ENCODE measurements at places on chromosomes 16 and 17. TPM values are rescaled to one million over a fixed set of nuclear protein-coding genes. Genes with fewer than 3 reads are reported as not detected.

- H3K27me3 ChIP-seq = no peaks in the 10 kb centered on the region
- no peaks in the 10 kb centered on the region for H3K36me3 ChIP-seq
- H3K4me1 ChIP-seq = no peaks in the 10 kb centered on the region
- DNase-seq = no peak
- H3K27ac ChIP-seq = no peak overlapping the region
Observed at GRCh38 chr17:9538626-9539025, 37.0 kb downstream of the STX8 start.

DNA sequence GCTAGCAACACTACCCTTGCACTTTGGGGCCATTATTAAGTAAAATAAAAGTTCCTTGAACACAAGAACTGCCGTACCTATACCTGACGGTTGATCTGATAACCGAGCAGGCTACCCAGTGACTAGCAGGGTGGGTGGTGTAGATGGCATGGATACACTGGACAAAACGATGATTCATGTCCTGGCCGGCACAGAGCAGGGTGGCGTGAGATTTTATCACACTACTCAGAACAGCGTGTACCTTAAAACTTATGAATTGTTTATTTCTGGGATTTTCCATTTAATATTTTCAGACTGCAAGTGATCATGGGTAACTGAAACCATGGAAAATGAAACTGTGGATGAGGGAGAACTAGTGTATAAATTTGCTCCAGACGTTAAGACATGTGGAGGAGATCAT lies 41.0 kb upstream of the MSI2 start:
- H3K4me1 ChIP-seq = peaks cover 8% of the 10 kb centered on the region
- H3K4me3 ChIP-seq = no peak overlapping the region
- no peak for DNase-seq
- no peaks in the 10 kb centered on the region for H3K27me3 ChIP-seq
- H3K27ac ChIP-seq = no peak overlapping the region

DNA sequence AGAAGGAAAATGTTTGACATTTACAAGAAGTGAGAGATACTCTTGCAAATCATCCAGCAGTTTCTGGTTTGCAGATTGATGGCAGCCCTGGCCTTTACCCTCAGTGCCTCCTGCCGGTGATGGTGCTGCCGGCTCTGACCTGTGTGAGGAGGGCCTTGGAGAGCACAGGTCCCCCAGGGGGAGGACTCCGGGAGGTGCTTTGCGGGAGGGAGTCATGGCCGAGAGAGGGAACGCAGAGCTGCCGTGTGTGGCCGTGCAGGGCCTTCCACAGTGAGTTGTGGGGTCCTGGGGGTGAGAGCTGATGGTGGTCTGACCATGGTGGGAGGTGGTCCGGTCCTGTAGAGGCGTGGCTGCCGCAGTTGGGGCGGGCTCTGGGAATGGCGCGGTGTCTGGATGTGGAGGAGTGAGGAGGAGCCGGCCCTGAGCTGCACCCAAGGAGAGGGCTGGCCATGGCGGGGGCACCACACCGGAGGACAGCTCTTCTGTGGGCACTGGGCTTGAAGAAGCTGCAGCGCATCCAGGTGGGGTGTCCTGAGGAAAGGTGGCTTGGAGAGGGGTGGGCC lies 28.0 kb upstream of the ZNF750 start:
- H3K27me3 ChIP-seq = no peaks in the 10 kb centered on the region
- H3K4me1 ChIP-seq = peaks cover 56% of the 10 kb centered on the region
- H3K4me3 ChIP-seq = no peak overlapping the region
- H3K36me3 ChIP-seq = peaks cover 19% of the 10 kb centered on the region
- no peak overlapping the region for H3K27ac ChIP-seq
- no peak for DNase-seq

DNA sequence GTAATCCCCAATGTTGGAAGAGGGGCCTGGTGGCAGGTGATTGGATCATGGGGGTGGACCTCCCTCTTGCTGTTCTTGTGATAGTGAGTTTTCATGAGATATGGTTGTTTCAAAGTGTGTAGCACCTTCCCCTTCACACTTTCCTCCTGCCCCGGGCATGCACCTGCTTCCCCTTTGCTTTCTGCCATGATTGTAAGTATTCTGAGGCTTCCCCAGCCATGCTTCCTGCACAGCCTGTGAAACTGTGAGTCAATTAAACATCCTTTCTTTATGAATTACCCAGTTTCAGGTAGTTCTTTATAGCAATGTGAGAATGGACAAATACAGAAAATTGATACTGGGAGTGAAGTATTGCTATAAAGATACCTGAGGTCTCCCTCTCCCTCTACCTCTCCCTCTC lies 29.4 kb downstream of the RNF112 start:
- H3K4me3 ChIP-seq = no peak overlapping the region
- no peak for DNase-seq
- no peaks in the 10 kb centered on the region for H3K4me1 ChIP-seq
- H3K27ac ChIP-seq = no peak overlapping the region
- no peaks in the 10 kb centered on the region for H3K27me3 ChIP-seq
- no peaks in the 10 kb centered on the region for H3K36me3 ChIP-seq

- no peaks in the 10 kb centered on the region for H3K36me3 ChIP-seq
- no peaks in the 10 kb centered on the region for H3K4me1 ChIP-seq
- H3K27me3 ChIP-seq = no peaks in the 10 kb centered on the region
- DNase-seq = no peak
Observed at GRCh38 chr17:52388941-52389340, 230.4 kb upstream of the CA10 start.

GRCh38 chr17:49664706-49665211 lies 13.1 kb downstream of the SPOP start:
- DNase-seq = no peak
- no peak overlapping the region for H3K27ac ChIP-seq
- H3K4me3 ChIP-seq = no peak overlapping the region
- H3K36me3 ChIP-seq = no peaks in the 10 kb centered on the region
- H3K27me3 ChIP-seq = no peaks in the 10 kb centered on the region
- H3K4me1 ChIP-seq = peaks cover 10% of the 10 kb centered on the region

DNA sequence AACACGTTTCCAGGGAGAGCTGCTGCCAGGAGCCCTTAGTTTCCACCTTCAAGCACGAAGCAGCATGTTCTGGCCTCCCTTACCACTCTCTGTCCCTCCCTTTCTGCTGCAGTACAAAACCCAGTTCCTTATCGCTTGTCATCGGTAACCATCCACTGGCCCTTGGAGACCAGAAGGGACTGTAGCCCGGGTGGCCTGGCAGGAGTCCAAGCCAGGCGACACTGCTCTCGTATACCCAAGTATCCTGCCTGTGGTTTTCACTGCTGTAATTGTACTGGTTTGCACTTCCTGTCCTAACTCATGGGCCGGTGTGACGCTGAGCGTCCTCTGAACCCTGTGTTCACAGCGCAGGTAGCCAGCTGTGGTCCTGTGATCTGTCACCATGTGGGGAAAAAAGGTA lies 81.1 kb downstream of the MAF start:
- no peak overlapping the region for H3K27ac ChIP-seq
- no peaks in the 10 kb centered on the region for H3K27me3 ChIP-seq
- H3K4me1 ChIP-seq = no peaks in the 10 kb centered on the region
- H3K36me3 ChIP-seq = no peaks in the 10 kb centered on the region
- DNase-seq = no peak

MYOCD gene
- 0.85 TPM for total RNA-seq

GRCh38 chr17:45284176-45285140 lies 22.6 kb upstream of the SPATA32 start:
- H3K36me3 ChIP-seq = peaks cover 79% of the 10 kb centered on the region
- H3K27ac ChIP-seq = no peak overlapping the region
- H3K4me3 ChIP-seq = no peak overlapping the region
- H3K4me1 ChIP-seq = peaks cover 28% of the 10 kb centered on the region

SMIM36 gene
- not detected for total RNA-seq

DNA sequence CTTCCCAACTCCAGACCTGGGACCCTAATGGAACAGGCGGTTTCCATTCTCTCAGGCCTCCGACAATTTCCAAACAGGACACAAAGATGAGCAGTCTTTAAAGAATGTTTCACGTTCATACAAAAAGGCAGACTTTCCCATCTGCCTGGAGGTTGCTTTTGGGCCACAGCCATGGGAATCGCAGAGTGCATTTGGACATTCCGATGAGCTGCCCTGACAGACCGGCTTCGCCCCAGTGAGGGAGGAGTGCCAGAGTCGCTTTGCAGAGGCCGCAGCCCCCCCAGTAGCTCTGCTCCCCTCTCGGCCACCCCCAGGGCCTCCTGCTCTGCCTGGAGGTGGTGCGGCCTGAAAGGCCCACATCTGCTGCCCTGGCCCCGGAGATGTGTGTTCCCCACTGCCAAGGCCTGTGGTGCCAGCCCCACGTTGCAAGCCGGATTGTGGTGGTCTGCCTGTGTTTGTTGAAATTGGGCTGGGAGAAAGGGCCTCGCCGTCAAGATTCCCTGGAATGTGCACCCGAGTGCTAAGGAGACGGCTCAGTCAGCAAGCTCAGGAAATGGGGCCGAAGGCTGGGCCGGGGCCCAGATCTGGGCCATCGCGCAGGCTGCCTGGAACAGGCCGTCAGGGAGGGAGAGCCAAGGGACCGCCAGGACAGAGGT lies 89.8 kb downstream of the C16orf95 start:
- DNase-seq = no peak
- H3K27me3 ChIP-seq = peaks cover 5% of the 10 kb centered on the region
- H3K4me3 ChIP-seq = no peak overlapping the region
- H3K4me1 ChIP-seq = no peaks in the 10 kb centered on the region
- H3K27ac ChIP-seq = no peak overlapping the region

GRCh38 chr16:22264786-22265185 lies 32.4 kb upstream of the POLR3E start:
- no peak overlapping the region for H3K4me3 ChIP-seq
- H3K27me3 ChIP-seq = no peaks in the 10 kb centered on the region
- H3K27ac ChIP-seq = no peak overlapping the region
- no peak for DNase-seq

DNA sequence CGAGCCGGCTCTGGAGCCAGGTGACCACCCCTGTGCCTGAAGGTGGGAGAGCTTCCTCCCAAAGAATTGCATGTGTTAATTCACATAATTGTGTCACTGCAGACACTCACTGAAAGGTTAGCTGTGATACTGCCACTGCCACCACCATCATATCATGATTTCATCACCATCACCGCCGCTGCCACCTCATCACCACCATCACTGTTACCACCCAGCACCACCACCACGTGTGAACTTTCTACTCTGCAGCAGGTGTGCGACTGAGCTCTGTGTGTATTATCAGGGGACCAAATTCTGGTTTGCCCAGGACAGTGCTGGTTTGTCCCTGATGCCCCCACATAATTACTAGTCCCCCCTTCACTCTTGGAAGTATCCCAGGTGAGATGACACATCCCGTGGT lies 15.2 kb downstream of the BCAR1 start:
- no peak overlapping the region for H3K27ac ChIP-seq
- no peaks in the 10 kb centered on the region for H3K27me3 ChIP-seq
- H3K36me3 ChIP-seq = peaks cover 41% of the 10 kb centered on the region
- peaks cover 41% of the 10 kb centered on the region for H3K4me1 ChIP-seq
- H3K4me3 ChIP-seq = no peak overlapping the region
- no peak for DNase-seq

- H3K36me3 ChIP-seq = no peaks in the 10 kb centered on the region
- peaks cover 13% of the 10 kb centered on the region for H3K27me3 ChIP-seq
- no peak overlapping the region for H3K27ac ChIP-seq
- no peak overlapping the region for H3K4me3 ChIP-seq
- DNase-seq = no peak
- H3K4me1 ChIP-seq = peaks cover 12% of the 10 kb centered on the region
Observed at GRCh38 chr17:73617501-73617900, 26.7 kb downstream of the SDK2 start.

GRCh38 chr16:54316095-54316889 lies 29.7 kb upstream of the IRX3 start:
- H3K27me3 ChIP-seq = no peaks in the 10 kb centered on the region
- DNase-seq = no peak
- no peak overlapping the region for H3K4me3 ChIP-seq
- H3K27ac ChIP-seq = no peak overlapping the region
- H3K36me3 ChIP-seq = no peaks in the 10 kb centered on the region

GNG13 gene
- total RNA-seq = not detected

MLLT6 gene
- 91.3 TPM for total RNA-seq

DNA sequence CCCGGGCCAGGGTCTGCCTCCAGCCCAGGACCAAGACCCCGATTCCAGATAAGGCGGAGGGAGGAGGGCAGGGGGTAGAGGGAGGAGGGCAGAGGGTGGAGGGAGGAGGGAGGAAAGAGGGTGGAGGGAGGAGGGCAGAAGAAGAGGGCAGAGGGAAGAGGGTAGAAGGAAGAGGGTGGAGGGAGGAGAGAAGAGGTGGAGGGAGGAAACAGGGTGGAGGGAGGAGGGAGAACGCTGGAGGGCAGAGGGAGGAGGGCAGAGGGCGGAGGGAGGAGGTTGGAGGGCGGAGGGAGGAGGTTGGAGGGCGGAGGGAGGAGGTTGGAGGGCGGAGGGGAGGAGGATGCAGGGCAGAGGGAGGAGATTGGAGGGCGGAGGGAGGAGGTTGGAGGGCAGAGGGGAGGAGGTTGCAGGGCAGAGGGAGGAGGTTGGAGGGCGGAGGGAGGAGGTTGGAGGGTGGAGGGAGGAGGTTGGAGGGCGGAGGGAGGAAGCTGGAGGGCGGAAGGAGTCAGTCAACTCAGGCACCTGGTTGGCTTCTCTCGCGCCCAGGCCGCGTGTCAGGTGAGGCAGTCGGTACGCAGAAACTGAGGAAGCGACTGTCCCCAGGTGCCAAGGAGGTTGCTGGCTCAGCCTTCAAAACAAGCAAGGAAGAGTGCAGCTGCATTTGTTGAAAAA lies 65.2 kb downstream of the KLHDC4 start:
- H3K27ac ChIP-seq = no peak overlapping the region
- DNase-seq = no peak
- peaks cover 59% of the 10 kb centered on the region for H3K36me3 ChIP-seq
- H3K4me3 ChIP-seq = no peak overlapping the region

- no peaks in the 10 kb centered on the region for H3K36me3 ChIP-seq
- H3K27ac ChIP-seq = no peak overlapping the region
- DNase-seq = no peak
- H3K4me3 ChIP-seq = no peak overlapping the region
- peaks cover 46% of the 10 kb centered on the region for H3K27me3 ChIP-seq
- H3K4me1 ChIP-seq = no peaks in the 10 kb centered on the region
Observed at GRCh38 chr16:86432691-86433090, 77.6 kb upstream of the FOXF1 start.

PRSS22 gene
- total RNA-seq = 4.8 TPM

Measured in suprapubic skin (tissue), 4 donors.